ENCODE measurements at places on chromosomes 1 and 21. TPM values are rescaled to one million over a fixed set of nuclear protein-coding genes. Genes with fewer than 3 reads are reported as not detected.

- peak; percentile 82 for DNase-seq
These were observed at the start of gene MDM4 for GRCh38 chr1:204516180-204516879. Gene MDM4, plus strand, starts transcription at chr1:204516406. Its CDS starts 9,113 bp downstream, at chr1:204525519.

The CD160 gene
- not detected for total RNA-seq

- DNase-seq: no peak
These were observed 34.7 kb upstream of the PLA2G2A start for GRCh38 chr1:20014153-20014552.

The FTCD gene
- total RNA-seq: not detected

The NOL9 gene
- 38.9 TPM for total RNA-seq

DNA sequence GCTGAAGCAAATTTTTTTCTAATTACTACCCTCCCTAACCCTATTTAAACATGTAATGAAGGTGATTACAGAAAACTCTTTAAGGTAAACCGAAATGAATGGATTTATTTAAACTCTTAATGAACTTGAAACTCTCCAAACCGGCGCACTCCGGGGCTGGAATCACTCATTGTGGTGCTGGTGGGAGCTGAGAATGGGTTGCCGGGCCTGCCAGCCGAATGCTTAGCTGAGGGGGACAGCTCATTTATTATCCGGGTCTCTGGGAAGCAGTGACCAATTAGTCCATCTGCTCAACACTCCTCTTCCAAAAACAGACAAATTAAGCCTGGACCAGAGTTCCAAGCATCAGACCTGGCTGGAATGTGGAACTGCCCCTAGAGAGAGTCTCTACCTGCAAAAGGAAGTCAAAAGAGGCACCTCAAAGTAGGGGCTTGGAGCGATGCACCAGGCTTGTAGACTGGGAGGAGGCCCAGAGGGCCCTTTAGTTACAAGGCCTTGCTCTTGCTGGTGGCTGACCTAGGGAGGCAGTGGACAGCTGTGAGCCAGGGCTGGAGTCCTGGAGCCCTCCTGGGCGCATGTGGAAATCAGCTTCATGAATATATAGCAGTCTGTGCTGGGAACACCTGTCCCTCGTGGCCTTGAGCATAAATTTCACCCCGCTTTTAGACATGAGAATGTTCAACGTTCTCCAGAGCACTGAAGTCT, 320.7 kb downstream of the AJAP1 start:
- DNase-seq: no peak

DNA sequence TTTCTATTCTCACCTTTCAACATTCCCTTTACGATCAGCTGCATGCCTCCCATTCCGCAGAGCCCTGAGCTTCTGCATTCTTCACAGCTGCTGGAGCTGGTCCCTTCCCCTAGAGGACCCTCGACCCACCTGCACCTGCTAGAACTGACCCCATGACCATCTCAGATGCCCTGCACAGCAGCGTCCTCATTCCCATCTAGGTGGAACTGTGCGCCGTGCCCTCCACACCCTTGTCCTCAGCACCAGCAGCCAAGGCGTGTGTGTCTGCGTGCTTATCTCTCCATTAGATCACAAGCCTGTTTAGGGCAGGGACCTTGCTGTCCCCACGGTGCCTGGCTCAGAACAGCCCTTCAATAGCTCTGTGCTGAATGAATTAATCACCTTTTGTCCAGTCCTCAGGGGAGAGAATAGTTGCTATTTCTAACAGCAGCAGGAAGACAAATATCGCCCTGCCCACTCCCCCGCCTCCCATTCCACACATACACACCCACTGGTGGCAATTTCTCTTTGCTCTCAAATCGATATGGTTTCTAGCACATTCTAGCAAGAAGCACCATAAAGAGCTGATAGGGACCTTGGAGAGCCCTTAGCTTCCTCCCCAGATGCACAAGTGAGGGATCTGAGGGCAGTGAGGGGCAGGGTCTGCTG, 61.7 kb downstream of the KCNN3 start:
- DNase-seq: no peak

- no peak for DNase-seq
These were observed 182.5 kb downstream of the HUNK start for GRCh38 chr21:32055305-32055704.

The ADAMTS4 gene
- total RNA-seq: 171 TPM

DNA sequence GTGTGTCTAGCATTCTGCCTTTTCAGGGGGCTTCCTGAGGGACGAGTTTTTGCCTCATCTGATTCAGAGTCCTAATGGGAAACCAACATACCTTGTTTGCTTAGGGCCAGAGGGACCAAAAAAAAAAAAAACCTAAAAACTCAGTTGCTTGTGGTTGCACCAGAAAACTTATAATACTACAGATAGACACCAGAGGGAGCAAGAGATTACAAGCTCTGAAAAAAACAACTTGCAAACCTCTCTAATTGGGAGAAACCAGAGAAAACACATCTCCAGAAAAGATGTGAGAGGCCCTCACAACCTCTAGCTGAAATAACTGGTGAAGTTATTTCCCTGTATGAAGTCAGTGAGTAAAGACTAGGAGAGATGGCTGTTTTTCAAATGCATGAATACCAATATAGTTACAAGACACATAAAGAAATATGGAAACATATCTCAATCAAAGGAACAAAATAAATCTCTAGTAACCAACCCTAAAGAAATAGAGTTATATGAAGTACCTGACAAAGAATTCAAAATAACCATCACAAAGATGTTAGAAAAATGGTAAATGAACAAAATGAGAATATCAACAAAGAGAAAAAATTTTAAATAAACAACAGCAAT, 233.7 kb upstream of the NFIA start:
- DNase-seq: no peak

GRCh38 chr1:3763351-3764125, 9.0 kb upstream of the SMIM1 start:
- no peak for DNase-seq

GRCh38 chr1:110087812-110088738, 17.6 kb upstream of the ALX3 start:
- no peak for DNase-seq

The RGS5 gene
- total RNA-seq: 1,385 TPM

The UMODL1 gene
- 0.14 TPM for total RNA-seq

The CCDC18 gene
- total RNA-seq: 4.0 TPM

DNA sequence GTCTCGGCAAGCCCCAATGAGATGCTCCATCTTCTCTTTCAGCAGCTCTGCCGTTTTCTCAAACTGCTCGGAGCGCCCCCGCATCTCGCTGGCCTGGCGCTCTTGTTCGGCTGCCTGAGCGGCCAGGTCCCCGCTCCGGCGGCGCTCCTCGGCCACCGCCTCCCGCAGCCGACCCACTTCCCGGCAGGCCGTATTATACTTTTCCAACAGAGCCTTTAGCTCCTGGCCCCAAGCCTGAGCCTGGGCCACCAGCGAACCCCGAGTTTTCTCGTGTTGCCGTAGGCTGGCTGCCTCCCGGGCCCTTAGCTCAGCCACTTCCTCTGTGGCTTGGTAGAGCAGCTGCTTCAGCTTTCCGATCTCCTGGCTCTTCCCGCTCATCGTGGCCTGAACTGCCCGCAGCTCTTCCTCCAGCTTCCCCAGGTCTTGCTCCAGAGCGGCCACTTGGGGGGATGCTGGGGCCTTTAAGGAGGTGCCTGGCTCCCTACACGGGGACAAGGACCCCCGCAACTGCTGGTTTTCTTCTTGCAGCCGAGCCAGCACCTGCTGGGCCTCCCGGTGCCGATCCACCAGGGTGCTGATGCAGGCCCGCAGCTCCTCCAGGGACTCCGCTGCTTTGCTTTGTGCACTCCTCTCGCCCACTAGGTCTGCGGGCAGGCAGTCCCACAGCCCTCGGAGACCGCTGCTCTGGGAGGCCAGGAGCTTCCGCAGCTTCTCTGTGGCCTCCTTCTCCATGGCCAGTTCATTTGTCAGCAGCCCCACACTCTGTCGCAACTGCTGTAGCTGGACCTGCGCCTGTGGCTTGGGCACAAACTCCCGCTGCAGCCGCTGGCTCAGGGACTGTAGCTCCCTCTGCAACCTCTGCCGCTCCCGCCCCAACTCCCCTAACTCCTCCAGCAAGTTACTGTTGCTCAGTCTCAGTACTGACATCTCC, 13.4 kb upstream of the PIAS3 start:
- DNase-seq: no peak

DNA sequence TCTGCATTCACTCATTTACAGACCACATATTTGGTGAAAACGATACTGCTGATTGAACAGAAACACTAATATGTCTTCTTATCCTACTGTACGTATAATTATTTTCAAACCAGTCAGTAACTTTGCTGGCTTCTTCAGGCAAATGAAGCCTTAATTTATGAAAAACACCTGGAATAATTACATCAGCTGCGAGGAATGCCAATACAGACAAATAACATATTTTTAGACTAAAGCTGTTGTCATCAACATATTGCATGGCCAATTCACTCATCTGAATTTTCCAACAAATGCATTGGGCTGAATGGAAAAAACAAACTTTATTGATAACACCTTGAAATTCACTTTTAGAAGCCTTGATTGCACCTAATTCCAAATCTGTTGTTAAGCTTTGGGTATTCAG, 165.9 kb downstream of the HLX start:
- DNase-seq: no peak

The RHOU gene
- total RNA-seq: 23.0 TPM

- no peak for DNase-seq
These were observed 97.3 kb downstream of the TTLL7 start for GRCh38 chr1:83901547-83902155.

DNA sequence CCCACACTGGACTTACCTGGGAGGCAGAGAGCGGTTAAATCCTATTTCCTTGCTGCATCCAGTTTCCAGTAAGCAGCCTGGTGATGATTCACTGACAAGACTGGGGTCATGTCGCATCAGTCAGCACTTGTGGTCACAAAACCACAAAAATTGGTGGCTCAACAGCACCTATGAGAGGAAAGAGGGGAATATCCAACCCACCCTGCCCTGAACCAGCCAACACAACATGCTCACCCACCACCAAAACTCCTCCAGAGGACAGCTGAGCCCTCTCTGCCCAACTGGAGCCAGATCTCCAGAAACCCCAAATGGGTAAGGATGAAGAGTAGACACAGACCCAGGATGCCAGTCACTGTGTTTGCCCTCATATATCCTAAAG, 64.0 kb downstream of the CD46 start:
- no peak for DNase-seq

The ZBED6 gene
- total RNA-seq: 31.2 TPM

GRCh38 chr1:30545365-30545764, 178.0 kb downstream of the MATN1 start:
- no peak for DNase-seq

DNA sequence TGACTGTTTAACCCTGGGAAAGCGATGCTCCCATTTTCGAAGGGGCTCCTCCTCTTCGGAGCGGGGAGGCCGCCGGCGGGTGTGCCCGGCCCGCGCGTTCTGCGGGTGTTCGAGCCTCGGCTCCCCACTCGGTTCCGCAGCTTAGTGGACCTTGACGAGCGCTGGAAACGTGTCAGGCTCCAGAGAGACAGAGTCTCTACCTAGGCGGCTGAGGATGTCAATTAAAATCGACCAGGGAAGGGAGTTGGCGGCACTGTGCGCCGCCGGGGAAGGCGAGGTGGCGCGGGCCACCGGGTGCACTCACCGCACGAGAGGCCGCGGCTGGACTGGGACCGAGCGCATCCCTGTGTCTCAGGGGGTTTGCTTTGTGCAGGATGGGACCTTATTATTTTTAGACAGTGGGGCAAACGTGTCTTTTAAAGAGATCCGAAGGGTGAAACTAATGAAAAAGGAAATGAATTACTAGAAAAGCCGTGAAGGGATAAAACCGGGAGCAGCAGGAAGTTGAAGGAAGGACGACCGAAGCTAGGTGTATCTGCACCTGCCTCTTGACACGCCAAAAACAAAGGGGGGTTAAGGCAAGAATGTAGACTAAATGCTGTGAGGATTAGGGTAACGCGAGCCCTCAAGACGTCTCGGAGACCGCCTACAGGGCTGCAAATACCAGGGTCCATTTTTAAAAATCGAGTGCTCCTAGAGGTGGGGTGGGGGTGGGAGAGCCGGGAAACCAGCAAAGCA, 5.6 kb downstream of the LHX4 start:
- DNase-seq: no peak
